Activated naive CD8-positive, alpha-beta T cell treated with anti-CD3 and anti-CD28 coated beads, Interleukin-2, amount 10 ng/mL, durations not matched to agents 7 days and 5 days (primary cell): ENCODE measurements at places on chromosomes 16 and 17.

GRCh38 chr17:64984851-64985521, 65.7 kb upstream of the LRRC37A3 start:
- peaks cover 3% of the 10 kb centered on the region for H3K36me3 ChIP-seq
- peak overlapping the region; percentile 86 for H3K4me3 ChIP-seq
- peak overlapping the region; percentile 97 for H3K27ac ChIP-seq
- H3K4me1 ChIP-seq = peaks cover 25% of the 10 kb centered on the region

- peaks cover 10% of the 10 kb centered on the region for H3K4me1 ChIP-seq
- H3K27me3 ChIP-seq = no peaks in the 10 kb centered on the region
- H3K27ac ChIP-seq = no peak overlapping the region
- no peak overlapping the region for H3K4me3 ChIP-seq
- H3K36me3 ChIP-seq = peaks cover 23% of the 10 kb centered on the region
These were observed 45.5 kb downstream of the CPPED1 start for GRCh38 chr16:12758031-12758669.

- no peak overlapping the region for H3K27ac ChIP-seq
- no peak overlapping the region for H3K4me3 ChIP-seq
- peaks cover 11% of the 10 kb centered on the region for H3K4me1 ChIP-seq
- peak; percentile 49 for DNase-seq
- H3K36me3 ChIP-seq = peaks cover 2% of the 10 kb centered on the region
These were observed 192.9 kb downstream of the CCDC182 start for GRCh38 chr17:57552114-57552624.

GRCh38 chr16:57352636-57353047, 5.9 kb upstream of the CCL22 start:
- DNase-seq = no peak
- no peak overlapping the region for H3K4me3 ChIP-seq
- H3K27ac ChIP-seq = no peak overlapping the region
- no peaks in the 10 kb centered on the region for H3K36me3 ChIP-seq
- H3K27me3 ChIP-seq = peaks cover 38% of the 10 kb centered on the region
- peaks cover 10% of the 10 kb centered on the region for H3K4me1 ChIP-seq

DNA sequence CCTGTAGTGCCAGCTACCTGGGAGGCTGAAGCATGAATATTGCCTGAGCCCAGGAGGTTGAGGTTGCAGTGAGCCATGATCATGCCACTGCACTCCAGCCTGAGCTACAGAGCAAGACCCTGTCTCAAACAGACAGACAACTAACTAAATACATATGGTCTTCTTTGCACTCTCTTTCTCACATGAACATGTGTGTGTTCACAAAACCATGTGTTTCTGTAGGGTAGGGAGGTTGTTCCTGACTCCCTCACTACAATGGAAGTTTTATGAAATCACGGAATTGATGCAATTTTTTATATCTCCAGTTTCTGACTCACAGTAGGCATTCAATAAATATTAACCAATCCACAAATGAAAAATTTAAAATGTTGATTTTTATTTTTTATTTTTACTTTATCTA, 48.5 kb downstream of the ABHD15 start:
- H3K27me3 ChIP-seq = no peaks in the 10 kb centered on the region
- H3K4me1 ChIP-seq = no peaks in the 10 kb centered on the region
- peaks cover 22% of the 10 kb centered on the region for H3K36me3 ChIP-seq

GRCh38 chr16:4081521-4082021, 34.7 kb downstream of the ADCY9 start:
- DNase-seq = no peak
- H3K4me1 ChIP-seq = peaks cover 41% of the 10 kb centered on the region
- H3K27me3 ChIP-seq = no peaks in the 10 kb centered on the region
- peak overlapping the region; percentile 76 for H3K4me3 ChIP-seq
- peaks cover 15% of the 10 kb centered on the region for H3K36me3 ChIP-seq

- H3K27ac ChIP-seq = no peak overlapping the region
- DNase-seq = no peak
- no peaks in the 10 kb centered on the region for H3K27me3 ChIP-seq
- H3K4me3 ChIP-seq = no peak overlapping the region
- no peaks in the 10 kb centered on the region for H3K4me1 ChIP-seq
- H3K36me3 ChIP-seq = no peaks in the 10 kb centered on the region
These were observed 631.9 kb upstream of the CA10 start for GRCh38 chr17:52790359-52790955.

- peak; percentile 48 for DNase-seq
- H3K4me3 ChIP-seq = peak overlapping the region; percentile 98
- H3K27me3 ChIP-seq = peaks cover 3% of the 10 kb centered on the region
- H3K4me1 ChIP-seq = peaks cover 23% of the 10 kb centered on the region
These were observed 722 bp upstream of the SLC38A10 start for GRCh38 chr17:81295676-81296381.

- H3K4me1 ChIP-seq = peaks cover 39% of the 10 kb centered on the region
- no peak for DNase-seq
- peaks cover 39% of the 10 kb centered on the region for H3K36me3 ChIP-seq
- H3K27me3 ChIP-seq = peaks cover 17% of the 10 kb centered on the region
- H3K27ac ChIP-seq = no peak overlapping the region
These were observed 2.0 kb downstream of the KLHL36 start for GRCh38 chr16:84650062-84650991.
